ENCODE measurements at places on chromosomes 7 and 10.

DNA sequence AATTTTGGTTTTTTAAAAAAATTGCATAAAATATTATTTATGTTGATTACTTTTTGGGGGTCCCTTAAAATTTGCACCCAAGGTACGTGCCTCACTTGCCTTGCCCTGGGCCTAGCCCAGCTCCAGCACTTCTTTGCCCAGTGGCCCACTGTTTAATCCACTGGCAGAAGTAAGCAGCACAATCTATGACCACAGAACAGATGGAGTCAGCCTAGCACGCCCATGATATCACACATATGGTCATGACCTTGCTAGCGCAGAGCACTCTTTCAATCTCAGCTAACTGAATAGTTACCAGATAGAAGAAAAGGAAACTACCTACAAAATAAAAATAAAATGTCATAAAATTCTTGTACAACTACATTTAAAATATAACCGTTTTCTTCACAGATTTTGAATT, 5.6 kb downstream of the OGA start:
- no peak for DNase-seq

DNA sequence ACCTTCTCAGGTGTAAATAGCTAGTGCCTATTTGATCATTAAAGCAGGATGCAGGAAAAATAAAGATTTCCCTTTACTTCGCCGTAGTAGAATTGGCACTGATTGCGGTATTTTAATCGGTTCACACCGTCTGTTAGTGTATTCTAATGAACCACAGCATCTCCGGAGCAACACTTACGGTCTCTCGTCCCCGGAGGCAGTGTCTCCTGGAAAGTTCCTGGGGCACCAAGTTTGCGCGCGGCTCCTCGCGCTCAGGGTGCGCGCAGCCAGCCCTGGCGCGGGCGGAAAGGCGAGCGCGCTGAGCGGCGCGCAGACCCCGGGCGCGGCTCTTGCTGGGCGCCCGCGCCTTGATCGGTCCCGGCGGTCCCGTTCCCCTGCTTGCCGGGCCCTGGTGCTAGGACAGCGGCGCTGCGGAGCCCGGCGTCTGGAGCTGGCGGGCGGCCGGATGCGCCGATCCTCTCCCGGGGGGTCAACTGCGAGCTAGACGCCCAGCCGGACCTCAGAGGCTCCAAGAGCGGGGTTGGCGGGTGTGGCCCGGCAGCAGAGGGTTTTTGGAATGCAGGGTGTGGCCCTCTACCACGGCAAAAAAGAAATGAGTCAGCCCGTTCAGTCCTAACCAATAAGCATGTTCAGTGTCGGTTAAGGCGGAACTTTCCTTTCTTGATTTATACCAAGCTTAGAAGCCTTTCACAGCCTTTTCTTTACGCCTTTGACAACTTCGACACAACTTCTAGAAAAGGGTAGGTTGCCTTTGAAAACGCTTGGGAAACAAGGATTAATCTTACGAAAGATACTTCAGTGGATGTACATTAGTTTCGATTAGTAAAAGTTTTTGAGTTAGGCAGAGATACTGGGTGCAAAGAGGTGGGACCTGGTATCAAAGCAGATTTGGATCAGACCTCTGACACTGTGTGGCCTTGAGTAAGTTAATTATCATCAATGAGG, 166.8 kb upstream of the ASAH2 start:
- peak; percentile 59 for DNase-seq

GRCh38 chr7:128938544-128939074, 882 bp downstream of the IRF5 start:
- DNase-seq = no peak

GRCh38 chr7:133001727-133002126, 80.2 kb downstream of the CHCHD3 start:
- no peak for DNase-seq

DNA sequence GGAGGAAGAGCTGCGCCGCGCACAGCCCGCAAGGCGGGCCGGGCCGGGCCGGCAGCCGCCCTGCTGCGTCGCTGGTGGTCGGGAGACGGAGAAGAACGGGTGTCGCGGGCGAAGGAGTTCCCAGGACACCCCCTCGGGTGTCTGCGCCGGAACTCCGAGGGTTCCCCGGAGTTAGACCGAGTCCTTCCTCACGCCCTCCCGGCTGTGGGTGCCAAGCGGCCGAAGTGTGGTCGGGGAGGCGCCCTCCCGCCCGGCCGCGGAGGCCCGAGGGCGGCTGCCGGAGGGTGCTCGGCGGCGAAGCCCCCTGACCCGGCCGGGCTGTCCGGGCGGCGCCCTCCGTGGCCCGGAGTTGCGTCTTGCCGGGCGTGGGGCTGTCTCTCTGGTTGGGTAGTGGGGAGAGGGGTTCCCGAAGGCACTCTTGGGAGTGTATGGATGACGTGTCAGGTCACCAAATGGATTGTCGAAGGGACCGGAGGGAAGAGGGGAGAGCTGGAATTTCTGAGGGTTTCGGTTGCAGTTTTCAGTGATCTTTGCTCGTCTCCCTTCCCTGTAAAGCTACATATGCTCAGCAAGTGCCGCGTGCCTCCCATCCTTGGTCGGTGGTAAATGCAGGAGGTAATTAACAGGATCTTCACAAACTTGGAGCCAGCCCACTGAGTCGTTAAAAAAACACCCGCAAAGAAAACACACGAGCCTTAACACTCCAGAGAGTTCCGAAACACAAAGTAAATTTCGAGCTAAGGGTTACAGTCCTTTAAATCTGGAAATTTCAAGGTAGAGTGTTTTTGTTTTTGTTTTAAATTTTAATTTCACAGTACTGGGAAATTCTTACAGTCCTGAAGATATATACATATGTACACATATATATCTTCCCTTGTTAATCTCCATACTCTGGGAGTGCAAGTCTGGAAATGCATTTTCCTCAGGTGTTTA, 871 bp downstream of the ST7 start:
- peak; percentile 19 for DNase-seq

DNA sequence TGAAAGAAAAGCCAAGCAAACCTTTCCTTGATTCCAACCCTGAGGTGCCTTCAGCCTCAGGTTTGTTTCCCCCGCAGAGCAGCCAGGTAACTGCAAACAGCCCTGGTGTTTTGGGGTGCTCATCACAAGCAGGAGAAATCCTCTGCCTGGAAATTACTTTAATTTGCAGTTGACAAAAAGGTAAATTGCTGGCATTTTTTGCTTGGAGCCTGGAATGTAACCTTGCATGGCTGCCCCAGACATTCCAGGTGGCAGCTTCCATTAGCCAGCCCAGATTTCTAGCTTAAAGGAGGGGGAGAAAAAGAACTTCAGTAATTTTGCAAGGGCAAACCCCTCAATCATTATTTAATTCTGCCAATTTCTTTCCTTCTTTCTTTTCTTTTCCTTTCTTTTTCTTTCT, 194.4 kb downstream of the MYOF start:
- no peak for DNase-seq

- no peak for DNase-seq
Measured at GRCh38 chr7:4299431-4299830, 382.7 kb upstream of the FOXK1 start.

GRCh38 chr10:116470768-116471415, 43.2 kb downstream of the PNLIPRP3 start:
- DNase-seq = no peak

- no peak for DNase-seq
Measured at GRCh38 chr10:118062798-118063238, 16.1 kb upstream of the RAB11FIP2 start.

GRCh38 chr10:5465976-5466450, 33.4 kb downstream of the CALML5 start:
- no peak for DNase-seq

DNA sequence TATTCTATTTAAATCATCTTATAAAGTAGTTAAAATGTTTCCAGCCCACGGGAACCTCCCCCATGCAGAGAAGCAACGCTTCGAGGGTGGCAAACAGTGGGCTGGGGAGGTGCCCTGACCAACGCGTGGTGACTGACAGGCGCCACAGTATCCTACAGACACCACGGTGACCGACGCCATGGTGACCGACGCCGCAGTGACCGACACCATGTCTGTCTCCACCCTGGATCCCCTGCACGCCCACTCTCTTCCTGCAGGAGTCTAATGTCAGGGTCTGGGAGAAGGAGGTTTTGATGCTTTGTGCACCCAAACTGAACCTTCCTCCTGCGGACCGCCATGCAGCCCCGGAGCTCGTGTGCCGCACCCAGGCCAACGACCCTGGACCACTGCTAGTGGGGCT, 464.4 kb downstream of the PTPRN2 start:
- no peak for DNase-seq

DNA sequence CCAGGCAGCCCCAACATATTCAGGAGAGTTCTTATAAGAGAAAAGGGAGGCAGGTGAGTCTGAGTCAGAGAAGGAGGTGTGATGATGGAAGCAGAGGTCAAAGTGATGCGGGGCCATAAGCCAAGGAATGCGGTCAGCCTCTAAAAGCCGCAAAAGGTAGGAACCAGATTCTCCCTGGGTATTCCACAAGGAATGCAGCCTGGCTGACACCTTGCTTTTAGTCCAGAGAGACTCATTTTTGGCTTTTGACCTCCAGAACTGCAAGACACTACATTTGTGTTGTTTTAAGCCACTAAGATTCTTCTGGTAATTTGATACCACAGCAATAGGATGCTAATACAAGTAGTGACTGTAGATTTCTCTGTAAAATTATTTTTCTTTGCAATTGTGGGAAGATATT, 151.5 kb upstream of the EEPD1 start:
- no peak for DNase-seq

- no peak for DNase-seq
Measured at GRCh38 chr10:121911421-121911697, 16.5 kb downstream of the ATE1 start.

GRCh38 chr10:118827053-118827452, 72.3 kb upstream of the CACUL1 start:
- DNase-seq = no peak

- no peak for DNase-seq
Measured at GRCh38 chr7:568031-568951, 48.6 kb upstream of the PDGFA start.

DNA sequence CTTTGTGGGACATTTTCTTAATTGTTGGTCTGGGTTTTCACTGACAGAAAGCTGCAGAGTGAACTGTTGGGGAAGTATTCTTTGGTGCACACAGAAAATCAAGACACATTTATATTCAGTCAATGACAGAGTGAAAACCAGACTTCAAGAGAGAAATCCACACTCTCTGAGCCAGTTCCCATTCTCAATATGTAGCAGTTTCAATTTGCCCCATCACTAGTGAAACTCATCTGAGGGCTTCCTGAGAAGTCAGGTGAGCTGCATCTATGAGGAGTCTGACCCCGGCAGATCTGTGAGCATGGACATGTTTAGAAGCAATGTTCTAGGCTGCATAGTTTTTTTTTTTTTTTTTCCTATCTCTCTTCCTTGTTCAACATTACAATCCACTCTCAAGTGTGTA, 163.7 kb upstream of the AHR start:
- no peak for DNase-seq

GRCh38 chr7:93119191-93119905, 1.6 kb upstream of the SAMD9 start:
- DNase-seq = no peak

- DNase-seq = no peak
Measured at GRCh38 chr7:131861620-131862346, 305.4 kb upstream of the PODXL start.

DNA sequence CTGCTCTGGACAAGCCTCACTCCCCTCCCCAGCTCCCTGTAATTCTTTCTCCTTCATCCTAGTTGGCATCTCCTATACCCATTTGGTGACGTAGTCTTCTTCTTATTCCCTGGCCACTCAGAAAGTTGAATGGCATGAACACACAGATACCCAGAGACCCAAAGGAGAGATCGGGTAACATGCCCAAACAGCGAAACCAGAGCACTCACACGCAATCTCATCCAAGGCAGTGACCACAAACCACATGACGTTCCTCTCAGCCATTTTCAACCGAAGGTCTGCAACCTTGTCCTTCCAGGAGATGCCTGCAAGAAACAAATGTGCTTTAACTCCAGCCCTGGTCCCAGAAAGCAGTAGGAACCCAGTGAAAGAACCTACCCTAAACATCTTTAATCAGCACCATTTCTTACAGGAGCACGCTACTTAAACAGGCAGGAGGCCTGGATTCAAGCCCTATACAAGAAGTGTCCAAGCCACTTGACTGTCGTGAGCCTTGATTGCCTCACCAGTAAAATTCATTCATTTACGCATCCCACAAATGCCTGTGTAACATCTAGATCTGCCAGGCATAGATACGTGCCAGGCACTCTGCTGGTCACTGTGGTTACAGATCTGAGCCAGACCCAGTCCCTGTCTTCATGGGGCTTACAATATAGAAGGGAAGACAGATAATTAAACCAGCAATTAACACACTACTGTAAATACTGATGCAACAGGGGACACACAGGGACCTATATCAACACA, 37.1 kb downstream of the XPNPEP1 start:
- no peak for DNase-seq

- no peak for DNase-seq
Measured at GRCh38 chr7:25758559-25758958, 393.4 kb upstream of the NFE2L3 start.

DNA sequence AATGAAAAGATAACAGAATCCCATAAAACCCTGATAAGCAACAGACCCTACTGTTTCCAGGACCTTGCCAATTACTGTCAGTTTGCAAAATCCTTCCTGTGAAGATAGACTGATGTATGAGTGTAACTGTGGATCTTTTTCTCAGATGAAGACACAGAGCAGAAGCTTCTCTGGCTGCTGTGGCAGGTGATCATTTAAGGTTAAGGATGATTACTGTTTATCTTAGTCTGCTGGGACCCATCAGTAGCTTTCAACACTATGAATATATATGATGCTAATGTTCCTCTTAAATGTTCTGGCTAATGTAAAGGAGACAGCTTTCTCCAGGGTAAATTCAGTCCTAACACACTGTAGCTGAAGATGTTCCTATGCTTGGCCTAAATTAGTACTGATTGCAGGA, 56.0 kb upstream of the CTTNBP2 start:
- no peak for DNase-seq

GRCh38 chr7:129210256-129210988, 14.4 kb upstream of the AHCYL2 start:
- DNase-seq = peak; percentile 82

DNA sequence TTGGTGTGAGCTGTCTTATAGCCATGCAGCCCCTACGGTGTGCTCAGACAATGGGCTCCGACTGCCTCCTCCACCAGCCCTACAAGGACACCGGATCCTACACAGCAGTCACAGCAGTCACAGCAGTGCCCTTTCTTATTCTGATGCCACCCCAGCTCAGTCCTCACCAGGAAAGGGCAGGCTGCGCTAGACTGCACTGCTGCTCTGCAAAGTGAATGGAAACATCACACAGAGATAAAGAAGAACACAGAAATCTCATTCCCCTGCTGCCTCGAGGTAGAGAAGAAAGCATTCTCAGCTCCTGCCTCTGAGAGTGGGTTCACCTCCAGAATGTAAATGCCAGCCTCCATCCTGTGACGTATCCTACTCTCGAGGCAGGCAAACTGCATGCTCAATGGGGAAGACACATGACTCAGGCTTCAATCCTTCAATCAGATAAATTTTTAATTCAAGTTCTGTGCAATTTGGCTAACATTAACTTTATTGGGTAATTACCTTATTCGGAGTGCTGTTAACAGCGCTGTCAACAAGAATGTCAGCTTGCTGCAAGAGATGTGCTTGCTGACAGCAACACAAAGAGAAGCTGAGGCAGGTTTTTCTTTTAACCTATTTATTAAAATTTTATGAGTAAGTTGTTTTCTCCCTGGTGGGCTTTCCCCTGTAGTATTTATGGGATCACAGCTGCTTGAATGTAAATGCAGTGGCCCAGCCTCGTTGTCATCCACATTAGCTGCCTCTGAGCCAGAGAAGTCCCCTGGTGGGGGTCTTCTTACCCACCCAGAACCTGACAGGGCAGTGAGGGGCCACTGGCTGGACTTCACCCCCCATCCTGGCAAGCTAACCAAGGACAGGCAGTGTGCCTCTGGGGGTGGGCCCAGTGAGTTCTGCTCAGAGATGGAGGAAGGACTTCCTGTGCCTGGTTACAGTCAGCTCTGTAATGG, 241.3 kb upstream of the KMT2E start:
- no peak for DNase-seq

- DNase-seq = no peak
Measured at GRCh38 chr7:82257118-82257695, 186.4 kb downstream of the CACNA2D1 start.

Measured in hematopoietic multipotent progenitor cell (in vitro differentiated cells).